ENCODE measurements at places on chromosomes 6 and 20.

DNA sequence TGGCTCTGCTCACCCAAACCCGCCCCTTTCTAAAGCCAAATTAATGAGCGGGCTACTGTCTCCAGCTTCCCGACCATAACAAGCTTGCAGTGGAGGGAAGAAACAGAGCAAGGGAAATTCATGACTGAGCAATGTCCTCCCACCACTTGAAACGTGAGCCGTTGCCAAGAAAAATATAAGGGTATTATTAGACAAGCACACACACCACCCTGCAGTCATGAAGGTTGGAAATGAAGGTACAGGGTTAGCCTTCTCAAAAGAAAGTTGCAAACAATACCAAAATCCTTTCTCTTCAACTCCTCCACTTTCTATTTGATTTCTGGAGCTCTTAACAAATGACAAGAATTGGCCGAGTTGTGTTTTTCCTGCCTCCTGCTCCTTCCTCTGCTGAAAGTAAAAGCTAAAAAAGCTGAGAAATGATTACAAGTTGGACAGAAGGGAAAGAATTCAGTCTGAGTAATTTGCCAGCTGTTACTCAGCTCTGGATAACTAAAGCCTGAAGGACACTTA lies 151.1 kb upstream of the B3GAT2 start:
- no peak for DNase-seq

GRCh38 chr20:4087923-4088322 lies 72.6 kb upstream of the RNF24 start:
- no peak for DNase-seq

DNA sequence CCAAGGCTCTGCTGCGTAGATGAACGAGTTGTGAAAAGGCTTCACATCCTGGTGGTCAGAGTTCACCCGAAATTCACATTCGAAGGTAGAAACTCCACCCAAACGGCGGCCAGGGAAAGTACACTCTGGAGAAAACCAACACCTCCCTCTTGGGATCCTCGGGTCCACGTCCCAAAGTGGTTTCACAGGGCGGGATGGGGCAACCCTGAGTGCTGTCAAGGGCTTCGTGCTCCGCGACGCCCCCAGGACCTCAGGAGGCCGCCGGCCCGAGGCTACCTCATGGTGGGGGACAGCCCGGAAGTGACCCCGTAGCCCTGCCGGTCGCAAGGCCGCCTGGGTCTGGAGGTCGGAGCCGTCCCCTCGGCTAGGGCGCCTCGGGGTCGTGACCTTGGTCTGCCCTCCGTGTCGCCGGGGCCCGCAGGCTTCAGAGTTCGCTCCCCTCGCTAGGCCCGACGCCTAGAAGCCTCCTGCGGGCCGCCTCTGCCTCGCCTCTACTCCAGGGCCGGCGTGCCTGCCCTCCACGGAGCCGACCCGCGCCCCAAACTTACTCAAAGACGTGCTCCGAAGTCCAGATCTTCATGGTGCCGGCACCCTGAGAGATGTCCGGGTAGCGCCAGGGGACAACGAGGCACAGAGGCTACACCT lies at the start of gene PRELID3B:
Gene PRELID3B, minus strand, starts transcription at position 636 of the 645 bp plus-strand sequence. Its CDS starts 56 bp downstream, at position 580.
- no peak for DNase-seq

GRCh38 chr6:69422020-69422419 lies 374.8 kb downstream of the LMBRD1 start:
- DNase-seq, result no peak

GRCh38 chr6:53845280-53846195 lies 50.7 kb downstream of the LRRC1 start:
- DNase-seq, result no peak

DNA sequence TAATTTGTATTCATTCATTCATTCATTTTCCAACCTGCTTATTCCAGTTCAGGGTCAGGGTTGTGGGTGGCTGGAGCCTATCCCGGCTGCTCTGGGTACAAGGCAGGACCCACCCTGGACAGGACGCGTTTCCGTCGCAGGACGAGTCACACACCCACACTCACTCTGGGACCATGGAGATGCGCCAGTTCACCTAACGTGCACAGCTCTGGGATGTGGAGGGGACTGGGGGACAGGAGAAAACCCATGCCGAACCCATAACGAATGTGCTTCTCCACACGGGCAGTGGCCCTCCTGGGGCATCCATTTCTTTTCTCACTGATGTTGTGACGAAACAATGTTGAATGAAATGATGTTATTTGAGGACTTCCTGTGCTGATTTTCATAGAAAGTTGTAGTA lies 26.5 kb downstream of the ERMARD start:
- no peak for DNase-seq

DNA sequence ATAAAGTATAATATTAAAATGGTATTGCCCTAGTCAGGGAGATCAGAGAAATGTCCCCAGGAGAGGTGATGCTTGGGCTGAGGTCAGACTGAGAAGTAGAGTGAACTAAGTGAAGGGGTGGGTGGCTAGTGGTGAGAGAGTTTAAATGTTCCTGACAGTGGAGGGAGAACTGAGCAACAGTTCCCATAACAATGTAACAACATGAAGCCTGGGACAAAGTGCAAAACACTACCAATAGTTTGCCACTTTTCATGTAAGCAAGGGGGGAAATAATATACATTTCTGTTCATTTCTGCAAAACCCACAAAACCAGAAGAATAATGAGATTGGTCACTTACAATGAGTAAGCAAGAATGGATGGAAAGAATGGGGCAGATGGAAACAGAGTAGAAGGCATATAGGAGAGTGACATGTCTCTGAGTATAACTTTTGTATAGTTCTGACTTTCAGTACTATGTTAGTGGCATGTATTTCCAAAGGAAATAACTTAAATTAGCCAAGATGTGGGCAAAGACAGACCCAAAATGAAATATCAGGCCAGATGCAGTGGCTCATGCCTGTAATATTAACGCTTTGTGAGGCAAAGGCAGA lies 13.3 kb upstream of the FAXC start:
- DNase-seq, result no peak

DNA sequence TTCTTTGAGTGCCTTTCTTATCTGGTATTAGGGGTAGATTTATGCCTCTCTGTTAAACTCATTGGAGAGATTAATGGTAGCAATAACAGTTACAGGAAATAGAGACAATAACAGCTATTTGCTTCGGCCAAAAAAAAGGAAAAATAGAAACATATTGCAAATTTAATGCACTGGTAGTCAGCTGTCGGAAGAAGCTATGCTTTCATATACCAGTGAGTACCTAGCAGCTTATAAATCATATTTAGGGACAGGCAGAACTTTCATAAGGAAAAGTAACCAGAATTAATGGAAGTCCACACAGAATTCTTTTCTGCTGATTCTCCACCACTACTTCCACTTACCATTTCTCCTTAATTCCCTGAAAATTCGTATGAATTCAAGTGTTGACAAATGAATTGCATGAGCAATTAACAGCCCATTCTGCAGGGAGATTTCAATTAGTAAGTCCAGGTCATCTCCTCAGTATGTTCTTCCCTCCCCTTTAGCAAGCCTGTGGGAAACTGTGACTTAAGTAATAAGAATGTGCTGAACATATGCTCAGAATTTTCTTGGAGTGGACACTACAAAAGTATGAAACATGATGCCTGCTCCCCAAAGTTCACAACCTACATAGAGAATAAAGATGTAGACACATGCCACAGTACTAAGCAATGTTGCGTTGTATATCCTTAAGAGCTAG lies 196.7 kb upstream of the KCNQ5 start:
- no peak for DNase-seq

- DNase-seq, result no peak
Observed at GRCh38 chr6:105667056-105667455, 264.2 kb upstream of the PREP start.

GRCh38 chr6:97187951-97188350 lies 95.1 kb downstream of the MMS22L start:
- no peak for DNase-seq

DNA sequence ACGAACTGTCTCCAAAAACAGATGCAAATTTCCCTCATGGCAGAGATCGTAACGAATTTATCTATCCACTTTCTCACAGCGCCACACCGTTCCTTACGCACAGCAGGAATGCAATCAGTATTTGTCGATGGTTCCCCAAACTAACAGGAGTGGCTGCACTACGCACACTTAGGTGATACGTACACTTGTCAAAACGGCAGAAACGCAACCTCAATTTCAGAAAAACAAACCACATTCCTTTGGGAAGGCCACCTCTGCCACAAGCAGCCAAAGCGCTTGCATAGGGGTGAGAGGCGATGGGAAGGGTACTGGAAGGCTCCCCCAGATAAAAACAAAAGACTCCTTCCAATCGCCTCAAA lies 638 bp downstream of the MDN1 start:
- peak; percentile 55 for DNase-seq

DNA sequence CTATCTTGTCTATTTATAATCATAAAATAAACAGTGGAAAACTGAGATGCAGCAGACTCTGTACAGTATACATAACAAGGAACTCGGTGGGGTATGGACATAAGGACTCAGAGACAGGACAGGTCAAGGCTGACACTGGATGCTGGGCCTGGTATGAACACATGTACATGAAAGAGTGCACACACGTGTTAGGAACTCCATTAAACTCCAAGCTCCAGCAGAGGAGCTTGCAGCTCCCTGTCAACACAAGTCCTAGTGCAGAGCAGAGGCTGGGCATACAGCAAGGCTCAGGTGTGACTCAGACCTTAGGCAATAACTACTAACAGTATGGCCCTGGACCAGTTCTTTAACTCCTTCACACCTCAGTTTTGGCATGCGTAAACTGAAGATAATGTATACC lies 17.1 kb downstream of the NAPB start:
- no peak for DNase-seq

- DNase-seq, result no peak
Observed at GRCh38 chr20:10611357-10611756, 62.4 kb downstream of the JAG1 start.

DNA sequence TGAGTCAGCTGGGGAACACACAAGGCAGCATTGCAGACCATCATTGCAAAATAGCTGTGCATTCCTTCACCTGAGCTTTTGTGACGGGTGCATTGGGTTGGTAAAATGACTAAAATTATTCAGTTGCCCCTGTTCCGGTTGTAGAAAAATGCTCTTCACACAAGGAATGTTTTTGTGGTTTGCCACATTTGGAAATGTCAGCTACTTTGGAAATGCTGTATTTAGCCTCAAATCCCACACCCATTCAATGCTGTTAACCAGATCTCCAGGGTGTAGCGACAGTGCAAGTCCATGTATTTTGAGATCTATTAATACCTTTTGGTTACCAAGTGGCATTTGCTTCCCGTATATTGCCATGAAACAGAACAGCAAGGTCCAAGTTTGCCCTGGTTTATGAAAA lies 201.2 kb downstream of the FOXA2 start:
- no peak for DNase-seq

DNA sequence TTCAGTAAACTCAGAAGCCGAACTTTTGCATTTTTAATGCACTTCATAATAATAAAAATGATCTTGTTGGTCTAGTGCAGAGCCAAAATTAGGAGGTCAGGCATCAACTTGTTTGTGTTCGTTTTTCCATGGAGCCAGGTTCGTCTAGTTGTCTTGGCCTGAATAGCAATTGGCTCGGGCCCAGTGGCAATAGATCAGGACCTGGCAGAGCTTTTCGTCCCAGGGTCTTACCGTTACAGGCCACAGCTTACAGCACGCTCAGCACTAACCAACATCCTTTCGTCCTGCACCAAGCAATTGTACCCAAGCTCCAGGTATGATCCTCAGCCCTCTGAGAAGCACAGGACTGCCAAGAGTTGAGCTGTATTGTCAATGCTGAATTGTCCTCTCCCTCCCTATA lies 240.5 kb upstream of the PLN start:
- no peak for DNase-seq

GRCh38 chr20:64153861-64154589 lies 10.2 kb upstream of the MYT1 start:
- DNase-seq, result no peak

GRCh38 chr20:7257692-7258466 lies 490.4 kb downstream of the BMP2 start:
- no peak for DNase-seq

DNA sequence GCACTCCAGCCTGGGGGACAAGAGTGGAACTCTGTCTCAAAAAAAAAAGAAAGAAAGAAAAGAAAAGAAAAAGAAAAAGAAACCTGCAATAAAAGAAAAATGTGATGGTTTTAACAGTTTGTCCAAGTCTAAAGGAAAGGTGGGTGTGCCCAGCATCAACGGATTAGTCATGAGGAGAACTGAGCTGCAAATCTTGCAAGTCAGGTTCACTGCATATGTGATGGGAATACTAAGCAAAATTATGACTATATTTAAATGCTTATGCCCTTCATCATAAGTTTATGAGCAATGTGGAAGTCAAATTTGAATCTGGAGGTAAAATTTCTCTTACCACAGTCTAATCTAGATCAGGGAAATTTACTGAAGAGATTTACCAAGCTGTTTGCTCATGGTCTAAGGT lies 13.1 kb upstream of the CDK19 start:
- no peak for DNase-seq

DNA sequence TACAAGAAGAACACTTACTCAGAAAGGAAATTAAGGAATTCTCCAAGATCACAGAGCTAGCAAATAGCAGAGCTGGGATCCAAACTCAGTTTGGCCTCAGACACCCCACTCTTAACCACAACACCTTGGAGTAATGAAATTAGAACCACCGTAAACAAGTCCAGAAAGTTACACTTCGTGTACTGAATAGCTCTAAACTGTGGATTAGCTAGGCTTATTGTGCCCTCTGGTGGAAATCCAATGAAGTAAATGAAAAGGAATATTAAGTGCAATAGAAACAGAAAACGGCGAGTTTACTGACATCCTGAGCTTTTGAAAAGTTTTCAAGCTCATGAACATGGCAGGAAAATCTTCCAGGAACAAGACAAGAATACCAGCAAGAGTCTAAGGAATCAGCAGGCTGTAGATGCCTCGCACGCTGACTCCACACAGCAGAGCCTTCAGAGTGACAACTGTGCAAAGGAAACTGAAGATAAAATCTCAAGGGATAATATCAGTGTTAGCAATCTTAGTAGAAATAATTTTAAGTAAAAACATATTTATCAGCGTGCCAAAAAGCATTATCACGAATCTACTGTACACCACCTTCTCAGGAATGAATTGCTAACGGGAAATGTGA lies 34.6 kb downstream of the FBXO5 start:
- DNase-seq, result no peak

Measured in natural killer cell (primary cell).